ENCODE measurements at places on chromosomes 6 and 20. TPM values are rescaled to one million over a fixed set of nuclear protein-coding genes. Genes with fewer than 3 reads are reported as not detected.

DNA sequence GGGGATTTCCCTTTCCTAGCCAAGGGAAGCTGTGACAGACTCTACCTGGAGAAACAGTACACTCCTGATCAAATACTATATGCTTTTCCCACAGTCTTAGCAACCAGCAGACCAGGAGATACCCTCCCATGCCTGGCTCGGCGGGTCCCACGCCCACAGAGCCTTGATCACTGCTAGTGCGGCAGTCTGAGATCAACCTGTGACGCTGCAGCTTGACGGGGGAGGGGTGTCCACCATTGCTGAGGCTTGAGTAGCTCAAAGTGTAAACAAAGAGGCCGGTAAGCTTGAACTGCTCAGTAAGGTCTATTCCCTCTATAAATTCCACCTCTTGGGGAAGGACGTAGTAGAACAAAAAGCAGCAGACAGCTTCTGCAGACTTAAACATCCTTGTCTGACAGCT is 63.2 kb downstream of the WASF1 start:
- DNase-seq: no peak

DNA sequence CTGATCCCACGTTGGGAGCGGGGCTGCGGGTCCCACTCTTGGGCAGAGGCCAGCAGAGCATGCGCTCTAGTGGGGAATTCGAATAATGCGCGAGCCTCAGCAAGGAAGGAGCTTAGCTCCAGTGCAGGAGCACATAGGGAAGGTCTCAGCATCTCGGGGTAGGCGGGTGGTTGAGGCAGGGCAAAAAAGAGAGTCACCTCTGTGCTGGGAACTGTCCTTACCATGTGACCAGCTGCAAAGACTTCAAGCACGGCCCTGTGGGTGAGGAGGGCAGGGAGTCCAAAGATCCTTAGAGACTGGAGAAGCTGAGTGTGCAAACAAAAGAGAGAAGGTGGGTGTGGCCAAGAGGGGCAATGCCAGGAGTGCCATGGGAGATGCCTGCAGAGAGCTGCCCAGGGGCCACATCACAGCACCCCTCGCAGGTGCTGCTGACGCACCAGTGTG is 79.2 kb upstream of the CD93 start:
- DNase-seq: no peak

GRCh38 chr20:57755609-57756008 is 45.8 kb upstream of the PMEPA1 start:
- no peak for DNase-seq

DNA sequence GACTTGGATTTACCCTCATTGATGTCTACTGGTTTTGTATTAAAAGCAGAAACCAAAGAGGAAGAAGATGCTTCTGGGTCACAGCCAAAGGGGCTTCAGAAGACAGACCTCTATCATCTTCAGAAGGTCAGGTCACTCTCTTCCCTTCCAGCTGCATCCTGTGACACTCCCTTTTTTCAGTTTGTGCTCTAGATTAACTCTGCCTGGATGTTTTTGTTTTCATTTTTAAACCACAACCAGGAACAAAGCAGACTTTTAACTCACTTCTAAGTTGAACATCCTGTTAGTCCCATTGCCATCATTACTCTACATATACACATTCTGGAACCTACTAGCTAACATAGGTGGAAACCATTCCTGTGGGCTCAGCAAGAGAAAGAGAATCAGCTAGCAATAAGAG is 45.2 kb downstream of the AKIRIN2 start:
- DNase-seq: no peak

DNA sequence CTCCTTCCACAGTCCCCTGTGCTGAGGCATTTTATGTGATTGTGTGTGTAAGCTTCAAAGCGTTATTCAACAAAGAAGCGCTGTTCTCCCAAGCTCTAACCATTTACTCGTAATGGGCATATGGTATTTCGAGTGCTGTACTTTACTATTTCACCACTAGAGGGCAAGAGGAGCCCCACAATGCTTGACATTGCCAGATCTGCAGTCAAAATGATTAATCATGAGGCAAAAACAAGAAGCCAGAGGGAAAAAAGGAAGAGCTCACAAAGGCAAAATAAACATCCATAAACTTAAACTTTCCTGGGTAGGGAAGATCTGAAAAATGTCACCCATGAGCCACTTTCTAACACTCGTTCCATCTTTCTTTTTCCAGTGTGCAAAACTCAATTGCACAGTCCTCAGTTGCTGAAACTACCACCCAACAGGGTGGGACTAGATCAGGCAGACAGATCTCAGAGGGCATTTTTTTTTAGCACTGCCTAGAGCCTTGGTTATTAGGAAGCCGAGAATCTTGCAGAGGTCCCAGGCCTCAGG is 215.0 kb upstream of the PLCB4 start:
- DNase-seq: peak; percentile 28

DNA sequence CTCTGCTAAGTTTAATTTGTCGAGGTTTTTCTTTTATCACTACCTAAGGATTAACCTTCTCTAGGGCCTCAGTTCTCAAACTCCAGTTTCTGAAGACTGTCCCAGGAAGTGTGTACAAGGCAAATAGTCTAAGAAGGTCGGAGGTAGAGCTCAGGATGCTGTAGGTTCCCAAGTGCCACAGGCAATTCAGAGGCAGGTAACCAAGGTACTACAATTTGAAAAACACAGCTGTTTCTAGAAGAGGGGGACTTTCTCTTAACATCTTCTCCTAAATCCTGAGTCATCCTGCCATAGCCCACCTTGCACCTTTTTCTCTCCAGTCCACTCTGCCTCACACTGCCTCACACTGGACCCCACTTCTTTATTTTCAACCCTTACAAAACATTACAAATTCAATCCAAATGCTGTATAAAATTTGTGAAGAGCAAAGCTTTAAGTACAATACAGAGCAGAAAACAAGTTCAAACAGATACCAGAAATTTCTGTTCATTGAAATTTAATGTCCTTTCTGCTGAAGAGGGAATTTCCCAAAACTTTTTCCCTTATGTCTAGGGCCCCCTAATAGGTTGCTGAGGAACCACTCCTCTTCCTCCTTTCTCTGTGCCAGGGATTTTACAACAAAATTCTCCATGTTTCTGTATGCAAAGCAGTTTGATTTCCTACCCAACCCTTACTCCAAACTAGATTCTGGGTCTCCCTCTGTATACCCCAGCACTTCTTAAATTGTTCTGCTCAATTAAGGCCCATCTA is 43.0 kb downstream of the FRK start:
- no peak for DNase-seq

DNA sequence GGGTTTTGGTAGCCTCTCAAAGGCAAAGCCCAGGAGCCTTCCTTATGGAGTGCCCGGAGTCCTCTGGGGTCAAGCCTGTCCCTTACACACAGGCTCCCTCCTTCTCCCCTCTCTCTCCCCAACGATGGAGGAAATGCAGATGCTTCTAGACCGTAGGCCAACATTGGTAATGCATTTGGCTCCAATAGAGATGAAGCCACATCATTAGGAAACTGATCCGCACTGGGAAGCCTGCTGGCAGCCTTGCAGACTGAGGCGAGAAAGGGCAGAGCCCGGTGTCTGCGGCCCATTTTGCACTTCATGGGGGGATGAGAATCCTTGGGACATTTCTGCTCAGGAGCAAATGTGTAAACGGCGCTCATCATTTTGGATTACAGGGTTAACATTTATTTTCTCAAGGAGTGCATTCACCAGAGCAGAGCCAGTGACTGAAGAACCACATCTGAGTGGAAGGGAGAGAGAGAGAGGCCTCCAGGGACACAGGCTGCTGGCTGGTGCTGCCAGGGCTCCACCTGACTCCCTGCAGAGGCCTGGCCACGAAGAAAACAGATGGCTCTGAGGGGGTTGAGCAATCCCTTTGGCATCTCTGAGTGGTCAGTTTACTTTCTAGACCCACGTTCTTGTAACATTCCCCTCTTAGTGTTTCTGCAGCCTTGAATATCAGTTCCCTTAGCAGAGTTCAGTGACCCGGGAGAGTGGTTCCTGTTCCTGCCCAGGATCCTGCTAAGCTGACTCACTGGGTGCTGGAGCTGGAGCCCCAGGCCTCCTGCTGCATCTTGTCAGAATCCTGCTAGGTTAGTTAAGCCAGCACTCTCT is 4.4 kb upstream of the CST3 start:
- no peak for DNase-seq

GRCh38 chr6:34074064-34074742 is 71.7 kb downstream of the GRM4 start:
- no peak for DNase-seq

- DNase-seq: no peak
Measured at GRCh38 chr6:169019727-169020491, 233.7 kb downstream of the THBS2 start.

GRCh38 chr20:23227274-23227673 is 123.3 kb upstream of the NXT1 start:
- DNase-seq: no peak

GRCh38 chr6:139482287-139482686 is 107.8 kb upstream of the CITED2 start:
- DNase-seq: no peak

DNA sequence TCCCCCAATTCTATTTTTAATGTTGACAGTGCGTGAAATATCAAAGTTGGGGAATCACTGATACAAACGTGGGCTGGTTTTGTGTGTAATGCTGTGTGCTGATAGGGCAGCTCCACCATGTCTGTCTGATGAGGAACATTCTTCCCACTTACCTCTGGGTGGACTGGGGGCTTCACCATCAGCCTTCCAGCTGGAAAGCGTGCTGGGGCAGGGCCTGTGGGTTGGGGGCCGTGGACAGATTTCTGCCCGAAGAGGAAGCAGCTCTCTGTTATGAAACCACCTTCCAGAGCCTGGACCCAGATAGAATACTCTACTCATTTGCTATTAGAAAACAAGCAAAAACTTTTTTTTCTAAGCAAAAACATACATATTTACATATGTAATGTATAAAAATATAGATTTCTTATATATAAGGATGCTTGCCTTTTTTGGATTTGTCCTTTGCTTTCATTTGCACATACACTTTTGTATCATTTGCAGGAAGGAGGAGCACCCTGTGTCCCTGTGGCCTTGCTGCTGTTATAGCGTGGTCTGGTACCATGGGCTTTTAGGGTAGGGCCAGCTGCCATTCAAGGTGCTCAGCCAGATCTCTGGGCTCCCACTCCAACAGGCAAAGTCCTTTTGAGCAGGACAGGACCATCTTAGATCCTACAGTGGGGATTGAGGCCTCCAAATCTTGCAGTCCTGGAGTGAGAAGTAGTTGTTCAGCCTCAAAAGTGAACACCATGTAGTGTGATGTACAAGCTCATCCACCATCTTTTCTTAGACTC is 48.1 kb downstream of the DUSP22 start:
- no peak for DNase-seq

DNA sequence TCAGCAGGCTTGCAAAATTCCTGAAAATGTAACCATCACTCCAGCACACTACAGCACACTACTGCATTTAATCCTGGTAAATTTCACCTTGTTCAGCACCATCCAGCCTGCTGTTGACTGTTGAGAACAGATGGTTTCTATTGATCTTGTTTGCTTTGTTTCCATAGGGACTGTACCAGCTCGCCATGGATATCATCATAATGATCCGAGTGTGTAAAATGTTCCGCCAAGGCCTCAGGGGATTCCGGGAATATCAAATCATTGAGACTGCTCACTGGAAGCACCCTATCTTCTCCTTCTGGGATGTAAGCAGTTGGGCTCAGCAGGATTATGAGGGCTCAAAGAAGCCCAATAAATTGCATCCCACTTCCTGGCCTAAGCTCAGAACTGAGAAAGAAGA is 4.1 kb downstream of the CNBD2 start:
- no peak for DNase-seq

DNA sequence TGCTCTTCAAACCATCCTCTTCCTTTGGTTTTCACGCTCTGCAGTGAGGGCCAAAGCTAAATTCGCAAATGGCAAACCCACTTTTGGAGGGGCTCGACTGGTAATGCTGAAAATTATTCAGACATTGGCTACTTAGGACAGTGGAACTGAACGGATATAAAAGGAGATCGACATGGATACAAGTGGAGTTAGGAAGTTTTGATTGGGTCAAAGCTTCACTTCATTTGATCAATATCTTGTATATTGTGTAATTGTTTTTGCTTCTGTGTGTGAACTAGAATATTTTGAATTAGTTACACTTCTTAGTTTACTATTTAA is 1.2 kb downstream of the FAM8A1 start:
- no peak for DNase-seq

DNA sequence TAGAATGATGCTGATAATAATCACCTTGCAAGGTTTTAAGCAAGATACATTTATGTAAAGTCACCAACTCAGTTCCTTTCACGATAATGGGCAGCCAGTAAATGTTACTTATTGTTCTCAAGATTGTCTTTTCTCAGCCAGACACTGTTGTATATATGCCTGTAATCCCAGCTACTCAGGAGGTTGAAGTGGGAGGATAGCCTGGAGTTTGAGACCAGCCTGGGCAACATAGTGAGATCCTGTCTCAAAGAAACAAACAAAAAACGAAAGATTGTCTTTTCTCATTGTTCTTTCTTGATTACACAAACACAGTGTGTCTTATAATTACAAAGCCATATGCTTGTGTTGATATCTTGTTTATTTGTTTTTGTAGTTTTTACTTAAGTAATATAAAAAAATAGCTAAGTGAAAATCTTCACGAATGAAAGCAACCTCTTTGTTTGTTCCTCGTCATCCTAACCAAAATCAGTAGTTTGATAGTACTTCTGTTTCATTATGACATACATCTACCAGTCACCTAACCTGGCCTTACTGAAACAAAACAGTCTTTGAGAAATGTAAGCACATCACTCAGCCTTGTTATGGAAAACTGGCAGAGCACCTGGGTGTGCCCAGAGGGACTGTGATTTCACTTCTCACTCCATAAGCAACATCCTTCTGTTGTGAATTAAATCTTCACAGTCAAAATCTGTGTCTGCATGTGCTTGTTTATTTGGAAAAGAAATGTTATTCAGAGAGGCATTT is 436.2 kb upstream of the SOX4 start:
- no peak for DNase-seq

DNA sequence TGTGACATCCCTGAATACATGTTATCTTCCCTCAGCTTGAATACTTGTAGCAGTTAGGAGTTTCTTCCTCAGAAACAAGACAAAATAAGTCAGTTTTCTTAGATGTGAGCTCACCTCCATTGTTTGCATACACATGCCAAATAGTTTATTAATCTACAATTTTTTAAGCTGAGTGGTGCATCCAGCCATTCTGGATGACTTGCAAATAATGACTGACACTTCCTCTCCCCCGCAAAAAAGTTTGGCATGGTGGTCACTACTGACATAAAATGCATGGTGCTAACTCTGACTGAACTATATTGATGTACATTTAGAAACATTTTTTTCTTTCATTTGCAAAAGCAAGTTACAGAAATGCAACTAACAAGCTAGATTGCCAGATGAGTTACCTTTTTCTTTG is 55.5 kb downstream of the CYB5R4 start:
- no peak for DNase-seq

The RIPPLY2 gene
- not detected for total RNA-seq

The PRDM1 gene
- total RNA-seq: 83.4 TPM

The CNR1 gene
- not detected for total RNA-seq

The PLA2G7 gene
- total RNA-seq: not detected

The ADGRF1 gene
- total RNA-seq: not detected

The RSPO4 gene
- 0.25 TPM for total RNA-seq

The WFDC10B gene
- not detected for total RNA-seq

The PNLDC1 gene
- 0.14 TPM for total RNA-seq

The ZBTB9 gene
- 5.7 TPM for total RNA-seq

The KIF13A gene
- 0.91 TPM for total RNA-seq

Measured in CD4-positive, alpha-beta T cell (primary cell).